ENCODE measurements at places on chromosomes 2 and 18. TPM values are rescaled to one million over a fixed set of nuclear protein-coding genes. Genes with fewer than 3 reads are reported as not detected.
A peak's percentile ranks its signal among the peaks of the same experiment; 100 is the strongest.

DNA sequence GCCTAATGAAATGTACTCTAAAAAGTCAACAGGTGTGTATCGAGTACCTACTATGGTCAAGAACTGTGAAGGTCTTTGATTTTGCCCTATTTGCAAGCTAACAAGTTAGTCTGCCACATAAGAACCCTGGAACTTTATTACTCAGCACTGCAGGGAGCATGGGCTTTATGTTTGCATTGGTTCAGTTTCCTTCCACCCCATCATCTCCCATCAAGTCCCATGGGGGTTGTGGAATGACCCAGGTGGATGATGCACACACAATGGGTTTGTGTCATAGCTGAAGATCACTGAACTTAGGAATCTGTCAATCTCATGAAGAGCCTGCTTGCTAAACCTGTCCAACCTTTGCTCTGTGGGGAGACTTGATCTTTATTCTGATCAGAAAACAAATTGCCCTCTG lies 265.5 kb downstream of the RPRM start:
- DNase-seq: no peak

DNA sequence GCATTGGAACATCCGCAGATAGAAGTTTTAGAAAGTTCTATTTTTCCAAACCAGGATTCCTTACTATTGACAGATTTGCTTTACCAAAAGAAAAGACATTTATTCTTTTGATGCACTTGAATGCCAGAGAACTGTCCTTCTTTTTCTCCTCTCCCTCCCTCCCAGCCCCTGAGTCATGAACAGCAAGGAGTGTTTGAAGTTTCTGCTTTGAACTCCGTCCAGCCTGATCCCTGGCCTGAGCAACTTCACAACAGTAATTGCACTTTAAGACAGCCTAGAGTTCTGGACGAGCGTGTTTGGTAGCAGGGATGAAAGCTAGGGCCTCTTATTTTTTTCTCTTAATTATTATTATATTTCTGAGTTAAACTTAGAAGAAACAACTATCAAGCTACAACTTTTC lies 33.6 kb downstream of the APCDD1 start:
- DNase-seq: no peak

DNA sequence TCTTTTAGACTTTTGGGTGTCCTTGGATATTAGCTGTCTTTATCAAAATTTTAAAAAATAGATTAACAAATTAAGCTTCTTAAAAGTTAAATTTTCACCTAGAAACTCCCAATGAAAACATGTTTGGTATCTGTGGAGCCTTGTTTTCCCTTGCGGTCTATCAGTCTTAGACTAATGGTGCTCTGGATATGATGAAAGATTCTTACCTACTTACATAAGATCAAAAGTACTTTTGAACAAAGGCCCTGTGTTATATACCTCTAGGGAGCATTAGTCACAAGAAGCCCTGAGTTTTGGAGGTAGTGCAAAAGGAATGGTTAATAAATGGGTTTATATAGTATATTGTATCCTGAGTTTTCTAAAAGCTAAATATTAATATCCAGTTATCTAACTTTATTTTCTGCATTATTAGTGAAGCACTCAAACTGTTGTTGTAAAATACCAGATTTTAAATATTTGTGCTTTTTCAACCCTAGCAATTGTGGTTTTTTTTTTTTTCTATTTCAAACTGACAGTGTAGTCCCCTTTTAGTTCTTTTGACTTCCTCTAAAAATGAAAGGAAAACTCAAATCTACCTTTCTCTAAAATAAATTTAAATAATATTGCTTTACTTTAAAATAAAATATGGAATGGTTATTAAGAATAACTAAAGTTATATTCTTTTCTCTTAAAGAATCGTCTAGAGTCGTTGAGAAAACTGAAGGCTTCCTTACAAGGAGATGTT lies 18.1 kb downstream of the NDC80 start:
- no peak for DNase-seq

- DNase-seq: peak; percentile 96
These were observed 35.1 kb upstream of the CD8A start for GRCh38 chr2:86825693-86826381.

BOLL gene
- total RNA-seq: not detected

DNA sequence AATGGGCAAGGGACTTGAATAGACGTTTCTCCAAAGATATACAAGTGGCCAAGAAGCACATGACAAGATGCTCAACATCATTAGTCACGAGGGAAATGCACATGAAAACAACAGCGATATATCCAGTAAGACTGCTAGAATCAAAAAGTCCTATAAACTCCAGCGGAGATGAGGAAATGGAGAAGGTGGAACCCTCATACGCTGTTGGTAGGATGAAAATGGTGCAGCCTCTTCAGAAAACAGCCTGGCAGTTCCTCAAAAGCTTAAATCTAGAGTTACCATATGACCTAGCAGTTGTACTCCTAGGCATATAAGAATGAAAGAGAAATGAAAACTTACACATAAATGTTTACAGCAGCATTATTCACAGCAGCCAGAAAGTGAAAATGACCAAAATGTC lies 48.1 kb downstream of the HPCAL1 start:
- DNase-seq: no peak

DNA sequence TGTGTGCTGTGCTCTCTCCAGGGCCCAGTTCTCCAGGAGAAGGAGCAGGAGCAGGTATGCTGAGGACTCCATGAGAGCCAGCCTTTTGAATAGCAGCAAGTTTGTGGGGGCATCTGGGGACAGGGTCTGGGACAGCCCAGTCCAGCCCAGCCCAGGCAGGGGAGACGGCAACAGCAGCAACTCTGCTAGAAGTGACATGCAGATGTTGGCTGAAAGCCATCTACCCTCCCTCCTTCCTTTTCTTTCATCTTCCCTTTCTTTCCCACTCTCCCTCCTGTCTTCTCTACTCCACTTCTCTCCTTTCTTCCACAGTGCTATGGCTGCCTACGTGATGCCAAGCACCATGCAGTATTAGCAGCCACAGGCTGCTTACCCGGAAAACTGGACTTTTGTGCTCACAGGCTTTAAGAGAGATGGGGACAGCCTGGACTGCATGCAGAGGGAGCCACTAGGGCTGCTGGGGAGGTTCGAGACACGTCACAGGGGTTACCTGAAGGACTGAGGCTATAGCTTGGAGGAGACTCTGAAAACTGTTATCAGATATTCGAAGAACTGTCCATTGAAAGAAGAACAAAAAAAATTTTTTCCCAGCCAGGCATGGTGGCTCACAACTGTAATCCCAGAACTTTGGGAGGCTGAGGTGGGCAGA lies 23.8 kb upstream of the YWHAQ start:
- DNase-seq: no peak

GRCh38 chr2:31203916-31204315 lies 13.4 kb downstream of the CAPN14 start:
- no peak for DNase-seq

DNA sequence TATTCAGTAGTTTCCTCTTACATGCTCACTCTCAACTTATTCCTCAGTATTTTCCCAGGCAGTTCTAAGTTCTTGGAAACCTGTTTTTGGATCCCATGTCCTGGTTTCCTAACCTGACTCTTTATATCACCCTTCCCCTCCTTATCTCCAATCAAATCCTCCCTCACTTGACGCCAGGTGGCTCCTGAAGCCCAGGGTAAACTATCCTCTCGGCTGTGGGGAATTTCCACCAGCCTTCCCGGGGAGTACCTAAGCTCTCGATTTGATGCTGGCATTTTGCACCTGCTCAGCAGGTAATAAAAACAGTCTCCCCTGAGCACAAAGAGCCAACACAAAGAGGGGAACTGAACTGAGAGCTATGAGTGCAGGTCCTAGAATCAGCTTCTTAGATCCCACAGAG lies 538.0 kb downstream of the SLC4A3 start:
- no peak for DNase-seq

Data from CD8-positive, alpha-beta T cell (primary cell).